ENCODE measurements at places on chromosomes 11 and 22.

GRCh38 chr11:24082860-24083259 lies 414.0 kb upstream of the LUZP2 start:
- DNase-seq: no peak

- no peak for DNase-seq
Measured at GRCh38 chr11:62902932-62903331, 18.2 kb downstream of the CHRM1 start.

GRCh38 chr11:62435846-62436660 lies 17.2 kb downstream of the SCGB1A1 start:
- DNase-seq: no peak

- no peak for DNase-seq
Measured at GRCh38 chr11:12198251-12199222, 88.1 kb downstream of the MICAL2 start.

DNA sequence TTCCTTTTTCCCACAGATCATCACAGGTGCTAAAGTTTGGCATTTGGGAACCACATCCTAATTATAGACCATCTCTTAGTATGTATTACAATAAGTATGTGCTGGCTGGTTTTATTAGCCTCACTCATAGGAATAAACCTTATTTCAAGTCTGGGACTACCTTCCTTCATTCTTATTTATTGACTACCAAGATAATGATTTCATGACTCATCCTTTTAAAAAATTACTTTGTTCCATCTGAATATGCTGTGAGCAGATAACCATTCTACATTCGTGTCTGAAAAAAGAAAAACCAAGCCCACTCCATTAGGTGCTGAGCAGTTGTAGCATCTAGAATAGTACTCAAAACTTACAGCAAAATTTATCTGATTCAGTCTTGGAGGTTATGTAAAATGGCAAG lies 12.3 kb downstream of the TNRC6B start:
- DNase-seq: no peak

GRCh38 chr11:3782963-3783362 lies 14.4 kb downstream of the NUP98 start:
- DNase-seq: no peak

DNA sequence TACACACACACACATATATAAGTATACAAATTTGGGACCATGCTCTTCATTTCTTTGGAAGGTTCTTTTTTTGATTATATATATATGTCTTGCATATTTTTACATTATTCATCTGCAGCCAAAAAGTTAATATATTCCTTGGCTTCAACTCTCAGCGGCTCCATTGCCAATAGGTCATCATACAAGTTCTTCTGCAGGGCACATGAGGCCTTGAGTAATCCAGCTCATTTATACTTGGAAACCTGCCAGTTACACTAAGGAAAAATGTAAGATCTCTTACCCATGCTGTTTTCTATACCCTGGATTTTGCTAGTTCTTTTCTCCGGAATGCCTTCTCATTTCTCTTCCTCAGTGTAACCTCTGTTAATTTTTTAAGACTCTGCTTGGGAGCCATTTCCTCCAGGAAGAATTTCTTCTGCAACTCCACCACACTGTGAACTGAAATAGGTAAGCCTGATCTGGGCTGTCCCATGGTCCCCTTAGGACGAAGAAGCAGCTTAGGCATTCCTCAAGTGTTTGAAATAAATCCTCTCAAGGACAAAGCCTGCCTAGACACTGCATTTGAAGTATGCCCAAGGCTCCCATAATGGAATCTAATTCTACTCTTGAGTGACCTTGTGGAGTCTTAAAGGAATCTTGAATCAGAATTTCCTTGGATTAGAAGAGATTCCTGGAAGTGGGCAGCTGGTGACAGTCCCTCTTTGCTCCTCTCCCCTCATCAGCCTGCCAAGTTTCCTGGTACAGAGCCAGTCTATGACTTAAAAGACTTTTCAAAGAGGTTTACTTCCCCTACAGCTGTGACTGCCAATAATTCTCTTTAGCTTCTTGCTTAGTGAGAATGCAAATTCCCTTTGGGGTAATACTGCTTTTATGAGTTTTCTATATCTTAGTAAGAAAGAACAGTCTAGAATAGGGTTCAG lies 182.8 kb downstream of the C11orf87 start:
- DNase-seq: no peak

GRCh38 chr22:37190262-37190780 lies 2.3 kb upstream of the C1QTNF6 start:
- no peak for DNase-seq

- DNase-seq: peak; percentile 12
Measured at GRCh38 chr22:20637750-20638506, 130.5 kb downstream of the MED15 start.

DNA sequence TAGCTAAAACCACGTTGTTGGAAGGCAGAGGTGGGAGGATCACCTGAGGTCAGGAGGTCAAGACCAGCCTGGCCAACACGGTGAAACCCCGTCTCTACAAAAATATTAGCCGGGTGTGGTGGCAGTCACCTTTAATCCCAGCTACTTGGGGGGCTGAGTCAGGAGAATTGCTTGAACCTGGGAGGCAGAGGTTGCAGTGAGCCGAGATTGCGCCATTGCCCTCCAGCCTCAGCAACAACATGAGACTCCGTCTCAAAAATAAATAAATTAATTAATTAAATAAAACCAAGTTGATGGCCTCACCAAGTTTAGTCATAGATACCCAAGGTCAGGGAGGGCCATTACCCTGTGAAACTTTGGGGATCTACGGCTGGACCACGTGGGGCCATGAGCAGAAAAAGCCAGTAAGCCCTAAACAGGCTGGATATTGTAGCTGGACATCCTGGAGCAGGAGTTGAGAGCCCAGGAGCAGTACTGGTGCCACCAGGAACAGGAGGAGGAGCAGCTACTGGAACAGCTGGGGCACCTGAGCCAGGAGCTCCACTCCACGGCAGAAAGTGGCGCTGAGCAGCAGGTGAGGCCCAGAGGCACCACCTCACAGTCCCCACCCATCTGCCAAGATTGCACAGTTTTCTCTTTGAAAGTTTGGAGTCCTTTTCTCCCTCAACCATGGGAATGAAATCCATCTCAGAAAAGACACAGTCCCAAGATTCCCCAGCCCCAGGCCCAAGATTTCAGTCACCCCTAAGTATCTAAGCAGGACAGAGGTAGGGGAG lies 50.5 kb downstream of the BTG4 start:
- DNase-seq: no peak

GRCh38 chr11:57214494-57214893 lies 22.6 kb downstream of the APLNR start:
- no peak for DNase-seq

DNA sequence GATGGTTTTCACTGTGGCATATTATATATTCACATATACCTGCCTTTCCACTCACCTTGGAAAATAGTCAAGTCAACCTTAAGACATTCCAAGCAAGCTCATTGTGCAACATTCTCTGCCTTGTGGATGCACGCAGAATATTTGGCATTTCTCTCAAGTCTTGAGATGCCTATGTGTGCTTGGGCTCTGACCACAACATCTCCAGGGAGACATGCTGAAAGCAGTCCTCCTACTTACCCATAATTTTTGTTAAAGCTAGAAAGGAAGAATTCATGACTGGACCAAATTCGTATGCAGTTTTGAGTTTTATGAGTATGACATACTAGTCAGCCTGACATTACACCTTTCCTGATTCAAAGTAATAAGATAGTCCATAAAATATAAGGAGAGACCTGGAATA lies 684.0 kb downstream of the OPCML start:
- DNase-seq: no peak

DNA sequence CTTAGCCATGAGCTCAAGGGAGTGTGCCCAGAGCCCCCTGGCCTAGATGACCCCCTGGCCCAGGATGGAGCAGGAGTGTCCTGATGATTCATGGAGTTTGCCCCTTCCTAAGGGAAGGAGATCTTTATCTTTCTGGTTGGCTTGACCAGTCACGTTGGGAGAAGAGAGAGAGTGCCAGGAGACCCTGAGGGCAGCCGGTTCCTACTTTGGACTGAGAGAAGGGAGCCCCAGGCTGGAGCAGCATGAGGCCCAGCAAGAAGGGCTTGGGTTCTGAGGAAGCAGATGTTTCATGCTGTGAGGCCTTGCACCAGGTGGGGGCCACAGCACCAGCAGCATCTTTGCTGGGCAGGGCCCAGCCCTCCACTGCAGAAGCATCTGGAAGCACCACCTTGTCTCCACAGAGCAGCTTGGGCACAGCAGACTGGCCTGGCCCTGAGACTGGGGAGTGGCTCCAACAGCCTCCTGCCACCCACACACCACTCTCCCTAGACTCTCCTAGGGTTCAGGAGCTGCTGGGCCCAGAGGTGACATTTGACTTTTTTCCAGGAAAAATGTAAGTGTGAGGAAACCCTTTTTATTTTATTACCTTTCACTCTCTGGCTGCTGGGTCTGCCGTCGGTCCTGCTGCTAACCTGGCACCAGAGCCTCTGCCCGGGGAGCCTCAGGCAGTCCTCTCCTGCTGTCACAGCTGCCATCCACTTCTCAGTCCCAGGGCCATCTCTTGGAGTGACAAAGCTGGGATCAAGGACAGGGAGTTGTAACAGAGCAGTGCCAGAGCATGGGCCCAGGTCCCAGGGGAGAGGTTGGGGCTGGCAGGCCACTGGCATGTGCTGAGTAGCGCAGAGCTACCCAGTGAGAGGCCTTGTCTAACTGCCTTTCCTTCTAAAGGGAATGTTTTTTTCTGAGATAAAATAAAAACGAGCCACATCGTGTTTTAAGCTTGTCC lies 14.3 kb downstream of the ADORA2A start:
- DNase-seq: no peak
